ENCODE measurements at places on chromosomes 7 and 10. TPM values are rescaled to one million over a fixed set of nuclear protein-coding genes. Genes with fewer than 3 reads are reported as not detected.
A peak's percentile ranks its signal among the peaks of the same experiment; 100 is the strongest.

GRCh38 chr10:73469579-73469978 is 26.2 kb downstream of the PPP3CB start:
- no peaks in the 10 kb centered on the region for H3K4me1 ChIP-seq
- H3K4me3 ChIP-seq: no peak overlapping the region
- H3K27me3 ChIP-seq: no peaks in the 10 kb centered on the region
- H3K27ac ChIP-seq: peak overlapping the region; percentile 17
- DNase-seq: no peak

DNA sequence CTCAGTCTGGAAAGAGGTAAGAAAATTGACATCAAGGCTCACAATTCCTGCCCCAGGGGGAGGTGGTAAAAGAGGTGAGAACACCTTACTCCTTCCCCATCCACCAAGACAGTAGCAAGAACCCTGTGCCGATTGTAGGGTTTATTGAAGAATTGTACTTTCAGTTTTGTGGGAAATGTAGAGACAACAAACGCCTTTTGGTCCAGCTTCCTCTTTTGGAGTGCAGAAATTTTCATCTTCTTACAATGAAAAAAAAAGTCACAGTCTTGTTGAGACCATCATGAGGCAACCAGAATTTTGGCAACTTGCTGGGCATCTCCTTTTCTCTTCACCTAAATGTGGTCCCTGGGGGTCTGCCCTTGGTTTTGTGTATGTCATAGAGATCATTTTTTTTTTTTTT is 217.7 kb downstream of the TMEM178B start:
- H3K4me3 ChIP-seq: no peak overlapping the region
- peak; percentile 25 for DNase-seq
- H3K36me3 ChIP-seq: no peaks in the 10 kb centered on the region
- H3K4me1 ChIP-seq: no peaks in the 10 kb centered on the region
- peaks cover 6% of the 10 kb centered on the region for H3K27me3 ChIP-seq
- H3K27ac ChIP-seq: no peak overlapping the region

DNA sequence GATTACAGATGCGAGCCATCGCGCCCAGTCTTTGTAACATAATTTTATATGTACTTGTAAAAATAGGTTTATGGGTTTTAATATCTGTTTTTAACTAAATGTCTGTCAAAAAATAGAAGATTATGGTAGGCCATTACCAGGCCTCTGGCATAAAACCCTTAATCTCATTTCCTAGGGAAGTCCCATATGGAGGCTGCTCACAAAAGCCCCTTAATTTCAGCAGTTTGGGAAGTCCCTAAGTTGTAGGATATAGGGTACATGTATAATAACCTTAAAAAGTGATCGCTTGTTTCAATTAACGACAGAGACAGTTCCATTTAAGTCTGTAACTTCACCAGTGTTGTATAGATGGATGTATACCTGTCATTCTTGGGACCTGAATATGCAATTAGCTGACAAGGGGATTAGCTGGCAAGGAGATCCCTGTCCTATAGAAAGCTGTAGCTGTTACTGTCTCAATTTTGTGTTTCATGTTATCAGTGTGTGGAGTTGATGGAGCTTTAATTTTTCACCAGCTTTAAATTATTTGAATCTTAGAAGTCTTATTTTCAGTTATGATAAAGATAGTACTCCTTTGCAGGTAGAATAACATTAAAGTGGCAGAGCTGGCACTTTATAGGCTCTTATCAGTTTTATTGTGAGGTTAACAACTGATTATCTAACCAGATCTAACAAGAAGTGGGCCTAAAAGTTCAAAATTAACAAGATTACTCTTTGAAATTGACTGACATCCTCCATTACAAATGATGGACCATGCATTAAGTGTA is 10.5 kb downstream of the TRIM24 start:
- H3K27me3 ChIP-seq: no peaks in the 10 kb centered on the region
- H3K27ac ChIP-seq: no peak overlapping the region
- H3K4me3 ChIP-seq: no peak overlapping the region
- peaks cover 27% of the 10 kb centered on the region for H3K4me1 ChIP-seq

DNA sequence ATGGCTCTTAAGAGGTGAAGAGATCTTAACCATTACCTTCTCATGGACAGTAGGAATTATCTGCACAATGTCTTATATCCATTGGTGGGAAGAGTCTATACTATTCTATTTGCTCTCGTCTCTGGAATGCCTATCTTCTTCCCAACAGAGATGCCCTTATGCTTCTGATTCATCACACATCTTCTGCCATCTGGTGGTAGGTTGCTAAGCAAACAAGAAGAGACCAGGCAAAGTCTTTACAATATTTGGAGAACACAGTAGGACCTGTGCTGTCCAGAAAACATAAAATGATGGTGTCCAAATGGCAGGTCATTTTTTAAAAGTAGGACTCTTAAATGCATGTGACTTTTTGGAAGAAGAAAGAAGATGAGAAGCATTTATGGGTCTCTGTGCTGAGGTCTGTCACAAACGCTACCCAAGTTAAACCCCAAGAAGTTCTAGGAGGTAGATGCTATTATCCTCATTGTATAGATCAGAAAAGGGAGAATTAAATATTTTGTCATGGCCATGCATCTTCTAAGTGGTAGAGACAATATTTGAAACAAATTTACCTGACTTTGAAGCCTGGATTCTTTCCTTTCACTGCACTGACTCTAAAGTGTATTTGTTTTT is 67.8 kb upstream of the NXPH1 start:
- no peak for DNase-seq
- no peak overlapping the region for H3K4me3 ChIP-seq
- H3K36me3 ChIP-seq: no peaks in the 10 kb centered on the region
- no peaks in the 10 kb centered on the region for H3K4me1 ChIP-seq

Gene POP7
- total RNA-seq: 26.3 TPM

- no peaks in the 10 kb centered on the region for H3K36me3 ChIP-seq
- peaks cover 3% of the 10 kb centered on the region for H3K27me3 ChIP-seq
- no peak overlapping the region for H3K4me3 ChIP-seq
- no peak for DNase-seq
- H3K27ac ChIP-seq: no peak overlapping the region
Measured at GRCh38 chr7:39300276-39300675, 265.9 kb upstream of the YAE1 start.

DNA sequence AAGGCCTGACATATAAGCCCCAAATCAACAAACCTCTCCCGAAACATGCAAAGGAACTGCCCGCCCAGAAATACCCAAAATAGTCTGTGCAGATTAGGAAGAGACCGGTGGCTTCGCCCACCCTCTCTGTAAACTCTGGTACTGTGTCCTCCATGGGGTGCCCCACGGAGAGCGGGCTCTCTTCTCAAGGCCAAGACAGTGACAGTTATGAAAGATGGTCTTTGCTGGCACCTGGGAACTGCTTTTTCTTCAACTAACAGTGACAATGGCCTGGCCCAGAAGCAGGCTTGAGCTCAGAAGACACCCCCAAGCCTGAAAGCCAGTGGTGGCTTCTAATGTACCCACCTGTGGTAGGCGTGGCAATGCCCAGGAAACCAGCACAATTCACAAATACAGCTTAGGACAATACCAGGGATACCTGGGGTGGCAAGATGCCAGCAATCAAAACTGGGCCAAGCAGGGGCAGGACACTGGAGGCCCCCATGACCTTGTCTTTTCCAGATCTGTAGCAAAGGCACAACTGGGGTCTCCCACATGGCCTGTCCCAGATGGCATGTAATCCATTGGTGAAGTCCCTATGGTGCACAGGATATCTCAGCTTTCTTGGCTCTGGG is 107.6 kb downstream of the NEURL1 start:
- peaks cover 8% of the 10 kb centered on the region for H3K4me1 ChIP-seq
- no peak overlapping the region for H3K27ac ChIP-seq
- H3K27me3 ChIP-seq: no peaks in the 10 kb centered on the region
- no peak overlapping the region for H3K4me3 ChIP-seq
- H3K36me3 ChIP-seq: peaks cover 15% of the 10 kb centered on the region
